ENCODE measurements at places on chromosomes 2 and 18.

DNA sequence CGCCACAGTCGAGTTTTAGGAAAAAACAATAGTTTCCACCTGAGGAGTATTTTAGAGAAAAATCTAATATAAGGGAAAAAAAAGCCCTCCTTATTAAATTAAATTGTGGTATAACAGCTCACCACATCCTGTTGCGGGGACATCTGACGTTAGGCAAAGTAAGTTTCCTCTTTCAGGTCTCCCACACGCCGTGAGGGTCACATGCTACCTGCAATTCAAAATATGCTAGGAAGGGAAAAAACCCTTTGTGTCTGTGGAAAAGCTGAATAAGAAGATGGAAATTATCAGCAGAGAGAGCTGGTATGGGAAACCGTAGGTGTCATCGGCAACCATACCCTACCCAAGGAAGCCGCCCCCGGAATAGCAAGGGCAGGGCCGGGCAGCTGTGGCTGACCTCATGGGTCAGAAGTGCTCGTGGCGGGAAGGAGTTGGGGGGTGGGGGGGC lies 128.0 kb downstream of the NFATC1 start:
- DNase-seq, result peak; percentile 49

DNA sequence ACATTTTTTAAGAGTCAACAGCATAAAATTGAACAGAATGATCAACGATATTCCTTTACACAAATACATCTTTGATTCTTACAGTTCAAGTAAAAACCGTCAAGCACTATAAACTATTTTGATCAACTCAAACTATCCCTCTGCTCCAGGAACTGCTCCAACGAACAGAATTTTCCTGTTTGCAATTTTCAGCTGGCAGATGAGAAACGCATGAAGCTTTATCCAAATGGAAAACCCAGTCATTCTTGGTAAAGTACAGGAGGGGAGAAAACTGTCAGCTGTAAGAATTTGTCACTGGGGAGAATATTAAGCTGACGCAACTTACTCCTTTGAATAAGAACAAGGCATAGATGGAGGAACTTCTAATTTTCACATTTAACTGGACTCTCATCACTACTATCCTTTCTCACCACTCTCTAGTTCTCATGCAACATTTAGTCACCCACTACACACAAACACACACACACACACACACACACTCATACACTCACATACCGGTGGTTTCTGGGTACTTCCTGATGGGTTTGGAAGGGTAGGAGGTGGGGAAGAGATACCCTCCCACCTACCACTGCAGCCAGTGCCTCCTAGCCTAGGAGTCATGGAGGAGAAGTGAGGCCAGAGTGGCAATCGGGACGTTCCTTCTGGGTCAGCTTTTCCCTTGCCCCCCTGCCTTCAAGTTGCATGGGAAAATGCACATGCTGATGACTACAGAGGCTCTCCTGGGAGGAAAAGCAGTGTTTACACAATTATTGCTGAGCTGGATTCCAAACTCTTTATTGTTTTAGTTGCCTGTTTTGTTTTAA lies 54.0 kb upstream of the SPATS2L start:
- no peak for DNase-seq

- no peak for DNase-seq
These were observed 46.2 kb downstream of the FAM168B start for GRCh38 chr2:131046918-131047652.

GRCh38 chr2:105845976-105846375 lies 101.3 kb downstream of the NCK2 start:
- DNase-seq, result no peak

GRCh38 chr2:114346658-114347057 lies 95.8 kb upstream of the DPP10 start:
- DNase-seq, result no peak

Data from activated effector memory CD4-positive, alpha-beta T cell treated with Interleukin-2 at 50 U/mL for 16 hours (primary cell).